Peyer's patch (tissue), 4 donors: ENCODE measurements at places on chromosomes 3 and 15. TPM values are rescaled to one million over a fixed set of nuclear protein-coding genes. Genes with fewer than 3 reads are reported as not detected.

Gene NR2F2
- total RNA-seq, result 7.9 TPM

Gene CHCHD4
- total RNA-seq, result 11.7 TPM

Gene GOLGA8S
- total RNA-seq, result not detected

Gene GLDN
- not detected for total RNA-seq

Gene ZBTB38
- total RNA-seq, result 172 TPM

Gene SKOR1
- total RNA-seq, result 2.0 TPM

Gene SI
- 1,078 TPM for total RNA-seq

Gene GOLGA6L10
- 5.8 TPM for total RNA-seq

Gene SCN10A
- not detected for total RNA-seq
